Effector CD8-positive, alpha-beta T cell (primary cell): ENCODE measurements at places on chromosomes 13 and 19.

DNA sequence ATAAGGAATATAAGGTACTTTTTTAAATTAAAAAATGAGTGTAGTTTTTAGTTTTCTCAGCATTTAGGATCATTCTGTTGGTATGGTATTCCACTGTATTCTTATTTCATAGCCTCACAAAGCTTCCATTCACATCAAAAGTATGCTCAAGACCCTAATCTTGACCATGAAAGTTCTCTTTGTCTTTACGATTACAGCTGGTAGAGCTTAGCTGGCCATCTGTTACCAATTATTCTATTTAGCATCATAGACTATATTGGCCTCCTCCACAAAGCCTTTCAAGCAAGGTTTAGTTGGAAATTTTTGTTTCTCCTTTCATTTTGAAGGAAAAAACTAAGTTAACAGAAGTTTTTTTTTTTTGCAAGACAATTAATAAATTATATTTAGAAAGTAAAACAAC is 245.1 kb downstream of the KCTD12 start:
- no peak for DNase-seq

GRCh38 chr13:75512253-75512652 is 25.4 kb downstream of the COMMD6 start:
- no peak for DNase-seq

GRCh38 chr13:98310485-98311199 is 133.6 kb upstream of the RNF113B start:
- DNase-seq = no peak

- no peak for DNase-seq
Measured at GRCh38 chr13:74485757-74486156, 351.6 kb upstream of the KLF12 start.

- no peak for DNase-seq
Measured at GRCh38 chr19:18718015-18718526, 34.6 kb downstream of the CRTC1 start.

GRCh38 chr13:46181377-46181839 is 569 bp downstream of the LCP1 start:
- DNase-seq = no peak

- no peak for DNase-seq
Measured at GRCh38 chr19:34512254-34512822, 30.8 kb downstream of the WTIP start.

DNA sequence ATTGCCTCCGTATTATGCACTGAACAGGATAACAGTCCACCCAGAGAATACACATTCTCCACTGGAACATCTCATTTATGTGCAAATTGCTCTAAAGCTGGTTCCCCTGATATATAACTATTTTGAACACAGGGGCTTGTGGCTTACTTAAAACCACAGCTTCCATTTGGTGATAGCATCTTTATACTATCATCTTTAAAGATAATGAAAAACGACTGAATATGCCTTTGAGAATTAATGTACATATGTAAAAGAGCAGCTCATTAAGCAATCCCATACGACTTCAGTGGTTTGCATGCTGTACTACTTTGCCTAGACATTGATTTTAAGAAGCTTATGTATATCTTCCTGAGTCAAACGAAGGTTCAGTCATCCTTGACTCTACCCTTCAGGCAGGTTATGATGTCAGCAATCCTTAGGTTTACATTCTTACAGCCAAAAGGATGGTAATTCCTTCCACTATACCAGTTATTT is 40.8 kb downstream of the BRD4 start:
- no peak for DNase-seq

DNA sequence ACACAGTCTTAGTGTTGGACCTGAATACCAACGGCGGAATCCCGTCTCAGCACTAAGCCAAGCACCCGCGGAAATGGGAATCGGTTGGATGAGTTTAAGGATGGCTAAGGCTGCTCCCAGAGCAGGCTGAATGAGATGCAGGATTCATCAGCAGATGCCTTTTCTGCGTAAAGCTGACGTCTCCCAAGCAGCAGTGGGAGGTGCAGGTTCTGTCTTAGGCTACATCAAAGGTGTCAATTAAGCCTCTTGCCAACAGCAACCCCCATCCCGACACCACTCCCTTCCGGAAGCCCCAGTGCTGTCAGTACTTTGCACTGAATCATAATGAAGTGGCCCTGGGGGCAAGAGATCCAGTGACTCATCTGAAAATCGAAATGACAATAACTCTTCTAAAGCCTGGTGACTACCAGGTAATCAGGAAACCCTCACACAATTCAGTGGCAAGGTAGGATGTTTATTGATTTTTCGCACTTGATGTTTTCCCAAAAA is 275.6 kb downstream of the DCLK1 start:
- DNase-seq = no peak

DNA sequence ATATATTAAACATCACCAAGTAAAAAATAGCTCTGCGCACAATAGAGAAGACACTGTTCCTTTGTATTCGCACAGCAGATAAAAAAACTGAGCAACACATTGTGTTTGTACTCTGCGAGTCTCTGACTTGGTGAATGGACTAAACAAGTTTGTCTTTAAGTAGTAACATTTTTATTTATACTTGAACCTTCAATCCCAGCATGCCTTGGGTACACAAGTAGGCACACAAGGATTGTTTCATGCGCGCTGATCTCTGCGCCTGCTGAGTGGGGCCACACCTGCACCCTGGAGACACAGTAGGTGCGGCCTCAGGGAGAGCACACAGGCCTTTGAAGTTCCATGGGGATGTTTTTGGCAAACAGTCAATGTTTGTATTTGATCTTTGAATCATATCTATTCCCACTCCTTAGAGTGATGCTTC is 318.9 kb downstream of the MYO16 start:
- DNase-seq = no peak

DNA sequence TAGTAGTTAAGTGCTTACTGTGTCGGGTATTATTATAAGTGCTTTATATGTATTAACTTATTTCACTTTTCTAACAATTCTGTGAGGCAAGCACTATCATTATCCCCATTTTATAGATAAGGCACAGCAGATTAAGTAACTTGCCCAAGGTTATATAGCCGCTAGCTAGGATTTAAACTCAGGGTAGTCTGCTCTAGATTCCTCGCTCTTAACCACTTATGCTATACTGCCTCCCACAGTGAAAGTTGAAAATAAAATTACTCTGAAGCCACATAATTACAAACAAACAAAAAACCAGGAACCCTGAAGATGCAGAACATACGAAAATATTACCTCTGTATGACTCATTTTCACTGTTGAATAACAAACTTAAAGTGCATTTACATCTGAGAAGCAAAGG is 3.9 kb downstream of the TEX30 start:
- DNase-seq = no peak

DNA sequence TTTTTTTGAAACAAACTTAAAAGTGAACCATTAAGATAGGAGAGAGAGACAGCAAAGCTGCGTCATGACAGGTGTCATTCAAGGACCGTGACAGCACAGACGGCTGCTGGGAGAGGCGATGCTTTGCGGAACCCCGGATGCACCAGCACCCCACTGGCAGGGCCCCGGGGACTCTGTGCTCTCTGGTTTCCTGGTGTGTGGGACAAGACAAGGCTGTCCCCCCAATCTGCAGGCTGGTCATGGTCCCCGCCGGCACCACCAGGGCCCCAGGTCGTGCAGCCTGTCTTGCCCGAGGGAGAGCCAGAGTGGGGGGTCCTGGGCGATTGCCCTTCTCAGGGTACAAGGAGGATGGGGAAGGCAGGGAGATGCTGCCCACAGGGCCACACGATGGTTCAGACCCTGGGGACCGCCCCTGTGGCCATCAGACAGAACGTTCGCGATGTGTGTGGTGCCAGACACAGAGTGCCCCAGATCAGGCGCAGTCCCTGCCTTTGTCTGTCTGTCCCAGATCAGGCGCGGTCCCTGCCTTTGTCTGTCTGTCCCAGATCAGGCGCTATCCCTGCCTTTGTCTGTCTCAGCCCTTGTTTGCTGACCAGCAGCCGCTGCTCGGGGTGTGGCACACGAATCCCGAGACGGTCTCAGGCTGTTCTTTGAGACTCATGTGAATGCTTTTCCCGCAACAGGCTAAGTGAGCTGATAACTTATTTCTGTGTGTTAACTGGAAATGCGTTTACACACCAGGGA is 36.1 kb downstream of the ADPRHL1 start:
- no peak for DNase-seq

- no peak for DNase-seq
Measured at GRCh38 chr19:54418030-54418929, 3.0 kb downstream of the TTYH1 start.

DNA sequence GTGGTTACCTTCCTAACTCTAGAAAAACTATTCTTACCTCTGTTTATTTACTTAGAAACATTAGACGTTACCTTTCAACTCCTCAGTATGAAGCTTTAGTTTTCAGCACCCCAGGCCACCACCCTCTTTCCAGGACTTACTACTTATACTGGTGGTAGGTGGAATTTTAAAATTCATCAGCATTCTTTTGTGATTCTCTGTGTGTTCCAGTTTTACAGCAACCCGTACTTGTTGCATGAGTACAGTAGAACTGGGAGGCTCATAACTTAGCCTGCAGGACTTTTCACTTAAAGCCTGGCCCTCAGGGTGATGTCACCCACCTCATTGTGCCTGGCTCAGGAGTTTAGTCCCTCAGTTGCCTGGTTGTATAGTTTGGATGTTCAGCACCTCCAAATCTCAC is 49.4 kb upstream of the ALOX5AP start:
- DNase-seq = no peak

DNA sequence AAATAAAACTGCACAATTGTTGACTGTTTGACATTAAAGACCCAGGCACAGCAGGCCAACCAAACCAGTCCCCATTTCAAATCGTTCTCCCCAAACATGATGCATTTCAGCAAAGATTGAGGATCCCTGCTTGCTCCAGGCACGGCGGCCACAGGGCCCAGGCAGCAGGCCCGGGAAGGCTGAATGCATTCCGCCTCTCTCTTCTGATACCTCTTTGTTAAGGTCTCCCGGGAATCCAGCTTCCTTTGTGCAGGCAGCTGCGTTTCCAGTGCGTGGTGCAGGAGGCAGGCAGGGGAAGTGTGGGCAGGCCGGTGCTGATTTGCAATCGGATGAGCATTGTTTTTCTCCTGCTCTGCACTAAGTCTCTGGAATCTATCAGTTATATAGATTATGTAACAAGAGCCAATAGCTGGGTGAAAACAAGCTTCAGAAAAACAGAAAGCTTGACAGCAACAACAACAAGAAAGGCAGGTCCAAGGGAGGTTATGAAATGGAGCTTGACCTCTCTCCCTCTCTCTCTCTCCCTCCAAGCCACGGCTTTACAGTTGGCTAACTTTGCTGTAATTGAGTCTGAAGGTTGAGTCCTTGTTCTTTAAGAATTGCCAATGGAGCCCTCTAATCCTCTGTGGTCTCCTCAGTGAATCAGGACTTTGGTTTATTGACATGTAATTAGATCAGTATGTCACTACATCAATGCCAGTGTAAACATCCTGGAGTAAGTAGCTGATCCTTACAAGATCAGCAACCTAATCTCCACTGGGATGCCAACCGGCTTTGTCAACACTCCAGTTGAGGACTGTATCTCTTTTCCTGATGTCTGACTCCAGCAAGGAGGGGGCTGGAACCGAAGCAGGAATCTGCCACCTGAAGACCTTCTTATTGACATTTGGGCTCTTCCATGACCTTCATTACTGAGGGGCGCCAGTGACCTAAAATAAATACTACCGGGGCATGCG is 338.0 kb downstream of the TEX29 start:
- no peak for DNase-seq

DNA sequence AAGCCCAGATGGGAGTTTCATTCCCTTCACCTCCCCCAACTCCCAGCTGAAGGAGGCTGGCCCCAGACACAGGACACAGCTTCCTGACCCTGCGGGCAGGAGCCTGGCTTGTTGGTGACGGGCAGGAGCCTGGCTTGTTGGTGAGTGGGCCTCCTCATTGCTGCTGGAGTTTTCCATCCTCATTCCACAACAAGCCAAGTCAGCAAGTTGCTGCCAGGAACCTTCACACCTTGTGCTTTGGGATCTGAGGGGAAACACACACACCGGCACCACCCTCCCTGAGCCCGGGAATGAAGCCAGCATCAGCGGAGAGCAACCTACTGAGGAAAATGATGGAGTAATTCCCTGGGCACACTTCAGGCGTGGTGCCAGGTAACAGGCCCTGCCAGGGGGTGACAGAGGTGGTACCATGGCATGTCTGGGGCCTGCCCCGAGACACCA is 74.9 kb downstream of the ALOX5AP start:
- DNase-seq = no peak

DNA sequence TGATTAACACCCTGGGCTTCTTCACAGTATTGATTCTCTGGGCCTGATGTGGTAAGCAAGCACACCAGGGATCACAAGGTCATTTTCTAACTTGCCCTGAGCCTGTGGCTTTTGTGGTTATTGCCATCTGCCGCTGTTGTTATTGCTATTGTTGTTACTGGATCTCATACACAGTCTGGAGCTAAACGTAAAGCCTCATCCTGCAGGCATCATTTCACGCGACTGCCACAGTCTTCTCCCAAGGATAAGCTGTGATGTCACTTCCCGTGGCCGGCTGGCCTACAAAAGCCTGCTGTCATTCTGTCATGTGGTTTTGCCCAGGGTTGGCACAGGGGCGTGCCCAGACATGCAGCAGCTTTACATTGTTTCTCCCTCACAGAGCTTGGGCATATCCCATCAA is 154.0 kb upstream of the GPR12 start:
- no peak for DNase-seq

GRCh38 chr13:22012686-22013085 is 341.8 kb downstream of the FGF9 start:
- DNase-seq = no peak

DNA sequence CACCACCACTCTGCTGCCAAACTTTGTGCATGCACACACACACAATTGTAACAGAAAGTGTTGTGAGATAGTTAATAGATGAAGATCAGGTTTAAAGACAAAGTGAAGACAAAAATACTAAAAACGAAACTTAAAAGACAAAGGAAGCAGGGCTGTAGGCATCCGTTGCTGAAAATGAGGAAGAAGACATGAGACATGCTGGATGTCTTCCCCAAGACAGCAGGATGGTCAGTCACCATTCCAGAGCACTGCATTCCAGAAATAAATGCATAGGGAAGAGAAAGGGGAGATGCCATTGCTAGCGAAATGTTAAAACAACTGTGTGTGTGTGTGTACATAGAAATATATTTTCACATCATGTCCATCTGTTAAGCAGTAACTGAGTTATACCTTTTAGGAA is 520.1 kb downstream of the SUCLA2 start:
- DNase-seq = no peak

DNA sequence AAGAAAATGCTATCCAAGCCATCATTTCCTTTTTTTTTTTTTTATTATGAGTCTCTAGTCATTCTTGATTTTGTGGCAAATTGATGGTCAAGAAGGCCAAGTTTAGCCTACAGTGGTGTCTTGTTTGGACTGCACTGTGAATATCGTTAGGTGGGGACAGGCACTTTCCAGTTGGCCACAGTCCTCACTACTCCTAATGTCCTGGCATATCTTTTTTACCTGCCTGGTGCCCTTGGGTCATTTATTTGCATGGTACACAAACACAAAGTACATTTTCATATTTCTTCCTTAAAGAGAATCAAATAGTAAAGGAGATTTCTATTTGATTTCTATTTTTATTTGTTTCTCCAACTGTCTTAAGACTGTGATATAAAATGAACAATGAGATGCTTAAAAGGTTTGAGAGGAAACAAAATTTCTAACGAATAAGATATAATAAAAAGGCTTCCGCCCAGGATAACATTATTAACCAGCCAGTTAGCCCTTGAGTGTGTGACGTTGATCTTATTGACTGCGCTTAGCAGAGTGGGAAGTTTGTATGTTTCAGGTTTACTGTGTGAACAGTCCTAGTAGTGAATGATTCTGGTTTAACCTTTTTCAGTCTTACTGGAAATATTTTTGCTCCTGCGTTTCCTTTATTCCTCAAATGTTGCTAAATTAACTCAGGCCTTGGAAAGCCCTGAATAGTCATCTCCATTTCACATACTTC is 312.0 kb downstream of the ATP8A2 start:
- no peak for DNase-seq
